ENCODE measurements at places on chromosomes 7 and 10.

DNA sequence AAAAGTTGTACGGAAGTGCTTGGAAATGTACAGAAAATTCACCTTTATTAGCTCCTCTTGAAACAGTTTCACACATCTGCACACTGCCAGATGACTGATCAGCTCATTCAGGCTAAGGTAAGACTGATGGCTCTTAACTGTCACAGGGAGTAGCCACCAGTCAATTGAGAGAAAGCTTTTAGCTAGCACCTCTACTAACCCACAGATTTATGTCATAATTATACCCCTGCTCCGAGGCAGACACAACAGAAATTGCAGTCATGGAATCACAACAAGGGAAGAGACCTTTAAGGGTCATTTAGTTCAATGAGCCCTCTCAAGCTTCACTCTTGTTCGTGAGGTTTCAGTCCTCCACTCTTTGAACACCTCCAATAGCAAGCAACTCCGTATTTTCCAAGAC, 235.4 kb downstream of the TRIL start:
- no peak for DNase-seq

- DNase-seq: no peak
These were observed 5.9 kb downstream of the TNKS2 start for GRCh38 chr10:91804126-91804510.

DNA sequence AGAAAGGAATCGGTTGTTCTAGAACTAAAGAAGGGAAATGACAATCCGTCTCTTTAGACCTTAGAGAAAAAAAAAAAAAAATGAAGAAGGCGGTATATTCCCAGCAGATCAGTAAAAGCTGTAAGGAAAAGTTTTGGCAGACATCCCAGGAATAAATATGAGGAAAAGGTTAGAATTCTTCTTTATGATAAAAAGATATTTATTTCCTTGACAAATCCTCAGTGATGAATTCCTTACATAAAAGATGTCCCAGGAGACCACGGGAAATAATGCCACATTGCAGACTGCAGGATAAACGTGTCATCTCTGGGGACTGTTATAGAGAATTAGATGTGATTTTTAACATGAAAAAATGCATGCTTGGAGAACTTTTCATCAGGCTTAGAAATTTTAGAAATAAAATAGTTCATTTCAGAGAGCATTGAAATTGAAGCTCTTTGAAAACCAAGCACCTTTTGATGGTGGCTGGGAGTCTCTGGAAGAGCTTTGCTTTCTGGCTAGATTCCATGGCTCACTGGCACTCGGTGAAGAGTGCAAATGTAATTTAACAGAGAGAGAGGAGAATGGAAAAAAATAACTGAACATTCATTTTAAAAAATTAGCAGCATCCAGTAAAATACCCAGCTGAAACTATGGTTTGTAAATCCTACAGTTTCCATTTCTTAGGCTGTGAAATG, 98.2 kb downstream of the PRPF18 start:
- DNase-seq: no peak

DNA sequence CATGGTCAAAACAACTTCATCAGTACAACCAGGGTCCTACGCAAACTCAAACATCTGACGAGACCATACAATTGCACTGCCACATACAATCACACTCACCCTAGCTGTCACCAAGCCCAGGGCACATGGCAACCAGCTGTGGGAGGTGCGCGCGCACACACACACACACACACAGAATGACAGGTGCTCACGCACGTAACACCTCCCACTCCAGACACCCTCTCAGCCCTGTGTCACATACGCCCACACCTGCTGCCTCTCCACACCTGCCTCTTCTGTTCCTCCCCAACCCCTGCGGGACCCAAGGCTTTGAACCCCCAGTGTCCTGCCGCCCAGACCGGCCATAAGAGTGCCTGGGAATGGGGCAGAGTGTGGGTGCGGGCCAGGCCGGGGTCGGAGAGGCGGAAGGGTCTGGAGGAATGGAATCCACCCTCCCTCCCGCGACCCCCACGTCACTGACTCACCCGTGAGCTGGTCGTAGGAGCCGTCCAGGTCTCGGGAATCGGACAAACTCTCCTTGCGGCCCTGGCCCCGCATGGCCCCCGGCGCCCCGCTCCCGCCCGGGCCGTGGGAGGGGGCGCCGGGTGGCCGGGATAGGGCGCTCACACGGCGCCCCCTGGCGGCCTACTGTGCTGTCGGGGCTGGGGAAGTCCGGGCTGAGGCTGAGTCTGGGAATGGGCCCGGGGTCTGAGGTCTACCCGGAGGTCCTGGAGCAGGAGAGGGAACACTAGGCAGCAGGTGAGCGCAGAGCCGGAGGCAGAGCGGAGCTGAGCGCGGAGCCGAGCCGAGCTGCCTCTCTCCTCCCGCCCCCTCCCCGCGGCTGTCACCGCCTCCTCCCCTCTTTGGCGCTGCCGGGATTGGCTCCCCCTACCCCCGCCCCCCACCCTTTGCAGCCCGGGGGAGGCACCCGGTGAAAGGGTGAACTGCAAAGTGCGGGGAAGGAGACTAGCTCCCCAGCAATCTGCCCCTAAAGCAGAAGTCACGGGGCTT, at the start of gene KCNIP2:
KCNIP2 (minus strand) TSS at position 769 of the 990 bp plus-strand sequence; CDS start at position 537, 232 bp downstream.
- no peak for DNase-seq

GRCh38 chr7:16649196-16649595, 3.2 kb downstream of the BZW2 start:
- no peak for DNase-seq

DNA sequence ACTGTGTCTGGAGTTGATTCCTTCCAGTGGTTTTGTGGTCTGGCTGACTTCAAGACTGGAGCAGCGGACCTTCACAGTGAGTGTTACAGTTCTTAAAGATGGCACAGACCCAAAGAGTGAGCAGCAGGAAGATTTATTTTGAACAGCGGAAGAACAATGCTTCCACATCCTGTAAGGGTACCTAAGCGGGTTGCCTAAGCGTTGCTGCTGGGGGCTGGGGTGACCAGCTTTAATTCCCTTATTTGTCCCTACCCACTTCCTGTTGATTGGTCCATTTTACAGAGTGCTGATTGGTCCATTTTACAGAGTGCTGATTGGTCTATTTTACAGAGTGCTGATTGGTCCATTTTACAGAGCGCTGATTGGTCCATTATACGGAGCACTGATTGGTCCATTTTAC, 13.2 kb downstream of the AKR1B15 start:
- DNase-seq: no peak

GRCh38 chr7:116354546-116355423, 144.4 kb downstream of the TES start:
- peak; percentile 60 for DNase-seq

GRCh38 chr10:64771253-64772050, 1250.3 kb downstream of the REEP3 start:
- DNase-seq: no peak

GRCh38 chr10:551373-552252, 137.9 kb downstream of the DIP2C start:
- no peak for DNase-seq

- no peak for DNase-seq
These were observed 34.3 kb downstream of the INPP5A start for GRCh38 chr10:132571650-132572544.

DNA sequence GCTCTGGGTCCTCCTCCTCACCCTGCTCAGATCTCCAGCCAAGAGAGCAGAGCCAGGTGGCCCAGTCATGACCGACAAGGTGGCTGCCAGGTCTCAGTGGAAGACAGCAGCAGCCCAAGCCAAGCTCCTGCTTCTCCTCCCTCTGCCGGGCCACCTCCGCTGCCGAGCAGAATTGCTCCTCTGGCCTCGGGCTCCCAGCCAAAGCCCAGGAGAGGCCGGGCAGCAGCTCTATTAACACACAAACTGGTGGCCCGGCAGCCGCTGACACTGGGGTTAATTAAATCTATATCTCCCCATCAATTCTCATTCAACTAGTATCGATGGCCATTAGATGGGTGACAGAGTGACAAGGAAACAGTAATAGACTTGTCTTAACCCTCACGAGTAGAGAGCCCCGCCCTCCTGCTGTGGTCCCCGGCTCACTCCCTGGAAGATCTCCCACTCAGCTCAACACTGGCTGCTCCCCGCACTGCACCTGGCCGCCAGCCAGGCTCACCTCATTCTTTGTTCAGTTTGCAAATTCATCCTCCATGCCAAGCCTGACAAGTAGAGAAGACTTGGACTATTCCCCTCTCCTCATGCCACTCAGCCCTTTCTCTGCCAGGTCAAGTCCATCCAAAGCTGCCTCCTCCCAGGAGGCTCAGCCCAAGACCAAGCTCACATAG, 74.1 kb upstream of the UNC5B start:
- no peak for DNase-seq

- no peak for DNase-seq
These were observed 29.6 kb downstream of the CASP7 start for GRCh38 chr10:113709221-113709838.

DNA sequence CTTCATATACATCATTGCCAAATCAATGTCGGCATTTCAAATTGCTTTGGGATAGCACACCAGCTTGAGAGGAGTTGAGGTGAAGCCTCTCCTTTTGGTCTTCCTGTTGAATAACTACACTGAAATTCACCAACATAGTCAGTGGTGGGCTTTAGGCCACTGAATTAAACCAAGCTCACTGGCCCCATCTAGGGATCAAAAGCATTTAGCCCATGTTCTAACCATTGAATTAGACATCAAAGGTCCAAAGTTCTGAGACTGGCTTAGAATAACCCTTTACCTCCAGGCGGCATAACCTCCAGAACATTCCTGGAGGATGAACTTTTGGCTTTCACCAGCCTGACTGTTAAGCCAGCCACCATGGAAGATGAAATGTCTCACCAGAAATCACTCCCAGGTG, 54.6 kb downstream of the BPGM start:
- no peak for DNase-seq

GRCh38 chr7:128120116-128120515, 88.9 kb upstream of the LRRC4 start:
- no peak for DNase-seq

DNA sequence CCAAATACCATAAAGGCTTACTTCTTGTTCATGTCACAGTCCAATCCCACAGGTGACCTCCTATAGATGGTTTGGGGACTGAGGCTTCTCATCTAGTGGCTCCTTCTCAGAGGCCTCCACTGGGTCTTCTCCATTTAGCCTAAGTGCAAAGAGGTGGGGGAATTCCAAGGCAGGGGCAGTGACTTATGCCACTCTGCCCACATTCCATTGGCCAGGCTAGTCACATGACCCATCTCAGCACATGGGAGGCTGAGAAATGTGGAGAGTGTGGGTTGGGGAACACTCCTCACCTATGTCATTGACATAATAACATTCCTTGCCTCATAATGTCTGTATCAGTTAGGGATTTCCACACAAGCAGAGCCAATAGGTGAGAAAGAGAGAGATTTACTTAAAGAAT, 104.3 kb upstream of the PLXNA4 start:
- no peak for DNase-seq

GRCh38 chr7:80974396-80975358, 55.8 kb upstream of the SEMA3C start:
- DNase-seq: no peak

- DNase-seq: no peak
These were observed 117.5 kb upstream of the WNT16 start for GRCh38 chr7:121211253-121211652.

DNA sequence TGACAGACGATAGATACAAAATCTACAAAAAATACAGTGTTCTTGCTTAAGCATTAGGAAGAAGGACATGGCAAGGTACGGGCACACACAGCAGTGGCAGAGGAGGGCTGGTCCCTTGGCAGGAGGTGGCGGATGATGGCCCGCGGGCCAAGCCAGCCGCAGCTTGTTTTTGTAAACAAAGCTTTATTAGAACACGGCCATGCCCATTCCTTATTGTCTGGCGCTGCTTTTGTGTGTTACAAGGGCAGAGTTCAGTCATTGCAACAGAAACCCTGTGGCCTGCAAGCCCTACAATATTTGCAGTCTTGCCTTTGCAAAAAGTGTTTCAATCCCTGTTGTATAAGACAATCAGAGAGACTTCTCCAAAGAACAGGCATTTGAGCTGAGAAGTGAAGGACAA, 30.7 kb downstream of the FGFR2 start:
- no peak for DNase-seq

All from left renal cortex interstitium (tissue), 4 donors.